Right hindlimb (tissue), 1 donor: ENCODE measurements at places on chromosomes 7 and 10.

GRCh38 chr7:17822547-17823173 lies 117.6 kb downstream of the SNX13 start:
- no peak for DNase-seq

GRCh38 chr10:104440221-104440620 lies 86.6 kb downstream of the CFAP58 start:
- no peak for DNase-seq

GRCh38 chr7:64883113-64883905 lies 19.8 kb upstream of the ZNF273 start:
- no peak for DNase-seq

GRCh38 chr10:86757113-86757972 lies 924 bp downstream of the BMPR1A start:
- peak; percentile 82 for DNase-seq

DNA sequence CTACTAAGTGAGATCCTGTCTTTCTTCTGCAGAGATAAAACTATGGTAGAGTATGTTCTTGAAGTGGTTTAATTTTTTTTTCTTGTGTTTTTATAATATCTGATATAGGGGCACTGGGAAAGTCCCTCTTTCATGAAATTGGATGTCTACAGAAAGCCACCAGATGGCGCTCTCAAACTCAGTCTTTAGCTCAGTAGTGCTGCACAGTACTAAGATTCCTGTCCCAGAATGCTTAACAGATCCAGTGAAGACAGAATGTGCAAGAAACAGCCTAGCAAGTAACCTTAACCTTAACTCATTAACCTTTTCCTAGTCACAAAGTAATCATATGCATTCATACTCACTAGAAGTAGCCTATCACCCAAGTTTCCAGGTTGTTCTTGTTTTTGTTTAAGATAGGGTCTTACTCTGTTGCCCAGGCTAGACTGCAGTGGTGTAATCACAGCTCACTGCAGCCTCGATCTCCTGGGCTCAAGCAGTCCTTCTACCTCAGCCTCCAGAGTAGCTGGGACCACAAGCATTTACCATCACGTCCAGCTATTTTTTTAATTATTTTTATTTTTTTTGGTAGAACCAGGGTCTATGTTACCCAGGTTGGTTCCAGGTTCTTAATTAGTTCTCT lies 56.7 kb downstream of the IDE start:
- DNase-seq, result peak; percentile 47

GRCh38 chr7:1592299-1592871 lies 22.6 kb upstream of the PSMG3 start:
- DNase-seq, result no peak

GRCh38 chr7:25839084-25839769 lies 312.8 kb upstream of the NFE2L3 start:
- no peak for DNase-seq

- DNase-seq, result no peak
Observed at GRCh38 chr10:22477334-22478287, 132.3 kb downstream of the SPAG6 start.

DNA sequence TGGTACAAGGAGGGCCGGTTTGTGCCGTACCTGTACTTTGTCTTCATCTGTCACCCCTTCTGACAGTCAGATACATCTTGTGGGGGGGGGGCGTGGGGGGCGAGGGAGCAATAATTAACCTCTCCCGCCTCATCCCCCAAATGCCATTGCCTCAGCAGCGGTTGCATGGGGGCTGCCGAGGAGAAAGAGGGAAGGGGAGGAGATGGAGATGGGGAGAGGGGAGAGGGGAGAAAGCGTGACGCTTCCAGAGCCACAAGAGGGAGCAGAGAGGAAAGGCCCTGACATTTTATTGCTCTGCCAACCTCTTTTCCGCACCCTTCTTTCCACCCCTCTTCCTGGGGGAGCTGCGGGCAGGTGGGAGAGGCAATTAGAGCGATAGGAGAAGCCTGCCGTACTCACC lies 11.8 kb downstream of the KAZALD1 start:
- DNase-seq, result no peak

DNA sequence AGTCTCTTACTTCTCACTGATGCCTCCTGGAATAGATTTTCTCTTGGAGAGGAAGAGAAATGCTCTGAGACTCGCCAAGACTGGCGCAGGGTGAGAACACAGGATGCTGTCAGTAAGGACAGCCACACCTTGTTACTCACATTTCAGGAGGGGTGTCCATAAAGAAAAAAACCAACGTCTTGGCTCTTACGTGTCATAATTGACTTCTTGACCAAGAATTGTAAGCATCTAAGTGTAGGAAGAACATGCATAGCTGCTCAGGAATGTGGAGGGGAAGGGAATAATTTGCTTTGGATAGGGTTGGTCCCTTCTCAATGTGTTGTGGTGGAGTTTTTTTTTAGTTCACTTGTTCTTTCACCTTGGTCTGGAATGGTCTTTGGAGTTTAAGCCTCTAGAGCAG lies 43.8 kb upstream of the ZNF438 start:
- no peak for DNase-seq

- DNase-seq, result no peak
Observed at GRCh38 chr10:86153751-86154150, 212.8 kb downstream of the GRID1 start.

- DNase-seq, result no peak
Observed at GRCh38 chr7:110442381-110442837, 648.5 kb upstream of the LRRN3 start.
